ENCODE measurements at places on chromosomes 4 and X.

- no peak for DNase-seq
Observed at GRCh38 chr4:151727365-151727764, 33.4 kb downstream of the GATB start.

DNA sequence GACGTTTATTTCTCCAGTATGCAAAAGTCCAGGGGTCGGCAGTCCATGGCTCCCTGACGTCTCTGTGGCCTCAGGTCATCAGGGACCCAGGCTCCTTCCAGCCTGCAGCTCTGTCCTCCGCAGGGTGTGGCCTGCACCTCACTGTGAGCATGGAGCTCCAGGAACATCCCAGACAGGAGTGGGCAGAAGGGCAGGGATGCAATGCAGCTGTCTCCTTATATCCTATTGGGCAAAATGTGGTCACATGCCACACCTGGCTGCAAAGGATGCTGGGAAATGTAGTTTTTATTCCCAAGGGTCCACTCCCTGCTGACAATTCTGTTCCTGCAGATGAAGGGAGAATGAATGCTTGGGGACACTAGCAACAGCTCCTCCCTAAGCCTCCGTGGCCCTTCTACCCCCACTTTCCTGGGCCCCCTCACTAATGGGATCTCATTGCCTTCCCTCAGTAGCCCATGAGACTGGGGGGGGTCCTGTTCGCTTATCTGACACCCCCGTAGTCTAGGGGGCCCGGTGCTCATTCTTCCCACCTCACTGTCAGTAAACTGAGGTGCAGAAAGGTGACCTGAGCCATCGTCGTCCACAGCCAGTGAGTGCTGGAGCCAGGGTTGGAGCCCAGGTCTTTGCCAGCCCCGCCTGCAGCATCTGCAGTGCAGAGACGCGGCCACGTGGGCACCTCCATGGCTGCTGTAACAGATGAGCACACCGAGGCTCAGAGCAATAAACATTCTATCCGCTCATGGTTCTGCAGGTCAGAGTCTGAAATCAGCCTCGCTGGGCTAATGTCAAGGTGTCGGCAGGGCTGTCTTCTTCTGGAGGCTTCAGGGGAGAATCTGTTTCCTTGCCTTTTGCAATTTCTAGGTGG, 5.9 kb upstream of the GRPEL1 start:
- DNase-seq: peak; percentile 25

DNA sequence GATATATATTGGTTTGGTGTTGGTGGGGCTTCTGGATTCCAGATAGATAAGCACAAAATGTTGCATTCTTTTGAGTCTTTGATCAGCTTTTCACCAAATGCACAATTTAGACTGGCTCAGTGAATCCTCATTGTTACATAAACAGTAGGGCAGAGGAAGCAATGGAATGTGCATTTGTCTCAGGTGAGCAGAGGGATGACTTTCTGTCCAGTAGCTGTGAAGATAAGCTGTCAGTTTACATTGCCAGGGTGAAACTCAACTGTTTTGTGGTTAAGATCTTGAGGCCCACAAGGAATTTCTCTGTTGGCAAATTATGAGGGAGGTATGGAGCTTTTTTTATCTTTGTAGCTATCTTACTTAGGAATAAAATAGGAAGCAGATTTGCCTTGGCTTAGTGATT, 168.0 kb downstream of the GALNTL6 start:
- DNase-seq: no peak

DNA sequence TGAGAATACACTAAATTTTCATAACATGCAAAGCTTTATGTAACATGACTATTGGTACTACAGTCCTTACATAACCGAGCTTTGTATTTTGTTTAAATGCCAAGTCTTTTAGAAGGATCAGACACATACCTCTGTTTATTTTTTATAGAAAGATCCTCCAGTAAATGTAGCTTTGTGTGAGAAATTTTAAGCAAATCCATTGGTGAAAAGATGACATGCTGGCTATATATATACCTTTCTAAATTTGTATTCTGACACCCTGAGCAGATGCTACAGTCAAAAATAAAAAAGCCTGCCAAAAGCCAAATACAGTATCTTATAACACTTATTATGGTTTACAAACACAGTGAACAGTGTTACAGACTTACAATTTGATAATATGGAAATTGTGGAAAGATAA, at the start of gene YIPF7:
Gene YIPF7 (minus strand): TSS at position 201 of the 400 bp plus-strand sequence. CDS start 1,525 bp downstream, outside the sequence.
- DNase-seq: no peak

GRCh38 chr4:95651891-95652290, 103.1 kb upstream of the UNC5C start:
- DNase-seq: no peak
